NT2/D1 (cell line): ENCODE measurements at places on chromosomes 3 and 15.
A peak's percentile ranks its signal among the peaks of the same experiment; 100 is the strongest.

GRCh38 chr3:17579289-17580031 lies 163.0 kb downstream of the TBC1D5 start:
- DNase-seq, result no peak

- no peak for DNase-seq
Measured at GRCh38 chr3:25151281-25151902, 276.7 kb upstream of the RARB start.

- peak; percentile 35 for DNase-seq
Measured at GRCh38 chr3:48952510-48953118, 34.0 kb downstream of the ARIH2 start.

DNA sequence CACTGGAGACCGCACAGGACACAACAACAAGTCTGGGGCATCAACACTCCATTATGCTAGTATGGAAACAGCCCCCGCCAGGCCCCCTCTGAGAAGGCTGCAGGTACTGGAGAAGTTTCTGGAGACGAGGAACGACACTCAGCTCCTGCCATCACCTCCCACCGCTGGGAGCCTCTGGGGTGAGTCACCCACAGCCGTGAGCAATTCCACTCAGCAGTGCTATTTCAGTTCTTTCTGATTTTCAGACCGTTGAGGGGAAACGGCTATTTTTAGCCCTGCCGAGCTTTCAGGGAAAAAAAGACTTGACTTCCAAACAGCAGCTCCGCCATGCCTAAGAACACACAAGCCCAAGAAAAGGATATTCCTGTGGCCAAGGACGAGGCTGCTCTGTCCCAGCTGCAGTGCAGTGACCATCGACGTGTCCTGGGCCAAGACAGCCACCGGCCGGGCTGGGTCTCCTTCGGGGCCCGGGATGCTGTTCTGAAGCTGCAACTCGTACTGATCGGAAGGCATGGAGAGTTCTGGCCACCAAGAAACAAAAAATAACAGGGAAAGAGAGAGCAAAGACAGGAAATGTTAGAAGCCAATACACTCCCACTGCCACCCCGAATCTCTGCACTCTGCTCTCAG lies 40.8 kb downstream of the NUP210 start:
- no peak for DNase-seq

- no peak for DNase-seq
Measured at GRCh38 chr3:101992863-101993262, 143.5 kb downstream of the NFKBIZ start.
